ENCODE measurements at places on chromosomes 6 and 20. TPM values are rescaled to one million over a fixed set of nuclear protein-coding genes. Genes with fewer than 3 reads are reported as not detected.

ZBTB46 gene
- total RNA-seq, result 1.6 TPM

HAO1 gene
- total RNA-seq, result not detected

TXLNB gene
- total RNA-seq, result 0.83 TPM

KCNS1 gene
- 1.1 TPM for total RNA-seq

SASH1 gene
- 55.0 TPM for total RNA-seq

FILIP1 gene
- total RNA-seq, result 0.03 TPM

MUCL3 gene
- total RNA-seq, result not detected

GSTA3 gene
- total RNA-seq, result not detected

Measured in SK-MEL-5 (cell line).